ENCODE measurements at places on chromosomes 2 and 18. TPM values are rescaled to one million over a fixed set of nuclear protein-coding genes. Genes with fewer than 3 reads are reported as not detected.

- no peak for DNase-seq
- no peaks in the 10 kb centered on the region for H3K36me3 ChIP-seq
- no peaks in the 10 kb centered on the region for H3K4me1 ChIP-seq
- no peaks in the 10 kb centered on the region for H3K27me3 ChIP-seq
- H3K27ac ChIP-seq: no peak overlapping the region
These were observed 43.2 kb upstream of the SOS1 start for GRCh38 chr2:39164089-39164488.

DNA sequence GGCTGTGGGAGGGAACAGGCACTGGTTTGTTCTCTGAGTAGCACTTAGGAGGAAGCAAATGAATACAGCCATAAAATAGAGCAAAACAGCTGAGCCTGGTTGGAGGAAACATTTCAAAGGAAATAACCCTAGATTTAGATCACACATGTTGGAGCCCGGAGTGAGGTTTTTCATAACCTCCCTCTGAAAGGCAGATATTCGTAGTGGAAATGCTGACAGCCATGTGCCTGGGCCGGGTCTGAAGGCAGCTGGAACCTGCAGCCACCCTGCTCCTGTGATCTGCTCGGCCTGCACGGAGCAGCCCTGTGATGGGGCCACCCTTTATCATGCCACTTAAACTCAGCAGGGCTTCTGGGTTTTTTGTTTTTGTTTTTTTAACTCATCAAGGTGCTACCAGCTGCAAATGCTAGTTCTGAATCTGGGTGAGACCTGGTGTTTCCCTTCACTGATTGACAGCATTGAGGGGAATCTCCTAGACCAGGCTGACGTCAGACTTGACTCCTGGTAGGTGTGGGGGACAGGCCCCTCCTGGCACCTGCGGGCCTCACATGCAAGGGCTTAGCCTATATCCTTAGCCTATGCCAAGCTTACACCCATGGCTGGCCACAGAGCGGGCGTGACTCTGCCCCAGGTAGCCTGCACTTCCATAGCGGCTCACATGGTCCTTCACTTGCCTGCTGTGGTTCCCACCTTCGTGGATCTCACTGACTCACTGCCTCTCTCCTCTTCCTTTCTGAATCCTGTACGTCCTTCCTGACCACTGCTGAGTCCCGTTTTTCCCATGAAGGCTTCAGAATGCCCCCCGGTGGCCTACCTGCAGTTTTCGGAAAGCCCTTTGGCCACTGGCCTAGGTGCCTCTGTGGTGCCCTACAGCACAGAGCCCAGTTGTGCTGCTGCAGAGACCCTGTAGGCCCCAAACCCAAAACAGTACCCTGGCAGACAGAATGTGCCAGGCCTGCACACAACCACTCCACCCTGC is 217.3 kb downstream of the SEPTIN10 start:
- H3K27me3 ChIP-seq: no peaks in the 10 kb centered on the region
- no peak overlapping the region for H3K27ac ChIP-seq
- DNase-seq: peak; percentile 73
- no peaks in the 10 kb centered on the region for H3K4me1 ChIP-seq

DNA sequence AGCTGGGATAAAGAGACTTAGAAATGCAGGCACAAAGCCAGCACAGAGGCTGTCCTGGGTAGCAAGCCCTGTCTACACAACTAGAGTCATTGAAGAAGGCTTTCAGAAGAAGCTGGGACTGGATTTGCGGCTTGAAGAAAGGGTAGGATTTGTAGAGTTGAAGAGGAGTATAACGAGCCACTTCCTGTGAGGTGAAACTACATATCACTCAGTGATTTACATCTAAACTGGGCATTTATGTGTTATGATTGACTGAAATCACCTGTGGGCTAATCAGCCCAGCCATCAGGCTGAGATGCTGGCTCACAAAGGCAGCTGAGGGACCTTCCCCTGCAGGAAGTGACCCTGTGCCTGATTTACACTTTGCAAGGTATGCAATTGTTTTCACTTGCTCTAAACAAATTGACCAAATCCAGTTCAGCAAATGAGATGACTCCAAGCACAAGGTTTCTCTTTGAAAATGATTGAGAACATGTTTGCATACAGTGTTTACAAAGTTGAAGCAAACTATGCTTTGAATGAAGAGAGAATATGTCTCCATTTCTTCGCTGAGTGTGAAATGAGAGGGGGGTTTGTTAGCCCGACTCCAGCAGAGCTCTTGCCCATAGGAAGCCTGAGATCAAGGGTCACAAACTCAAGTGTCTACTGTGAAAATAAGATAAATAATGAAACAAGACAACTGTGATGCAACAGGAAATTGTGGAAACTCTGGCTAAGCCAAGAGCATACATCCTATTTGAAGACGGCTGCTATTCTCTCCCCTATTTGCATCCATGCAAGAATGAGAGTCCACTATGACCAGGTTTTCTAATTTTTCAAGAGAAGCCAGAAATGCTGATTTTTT is 69.3 kb upstream of the HK2 start:
- no peak overlapping the region for H3K4me3 ChIP-seq
- no peaks in the 10 kb centered on the region for H3K36me3 ChIP-seq
- H3K27ac ChIP-seq: peak overlapping the region; percentile 68
- no peaks in the 10 kb centered on the region for H3K4me1 ChIP-seq
- no peak for DNase-seq

DNA sequence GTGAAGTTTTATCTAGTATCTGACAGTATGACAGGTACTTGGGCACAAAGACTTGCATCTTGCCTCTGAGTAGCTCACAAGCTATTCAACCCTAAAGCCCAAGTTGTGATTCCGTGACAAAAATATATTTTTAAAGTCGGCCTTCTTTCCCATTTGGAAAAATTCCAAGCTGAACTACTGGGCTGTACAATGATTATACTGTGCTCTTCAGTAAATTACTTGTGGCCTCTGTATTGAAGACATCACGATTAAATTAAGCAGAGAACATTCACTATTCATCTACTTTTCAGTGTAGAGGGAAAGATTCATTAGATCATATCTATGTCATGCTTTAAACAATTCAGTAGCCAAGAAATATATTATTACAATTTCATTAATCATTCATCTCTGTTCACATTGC is 282.2 kb downstream of the CDH2 start:
- peaks cover 13% of the 10 kb centered on the region for H3K4me1 ChIP-seq
- no peak overlapping the region for H3K4me3 ChIP-seq
- no peak for DNase-seq
- no peaks in the 10 kb centered on the region for H3K36me3 ChIP-seq
- H3K27me3 ChIP-seq: peaks cover 48% of the 10 kb centered on the region

- H3K4me1 ChIP-seq: peaks cover 2% of the 10 kb centered on the region
- H3K4me3 ChIP-seq: no peak overlapping the region
- no peak overlapping the region for H3K27ac ChIP-seq
- no peaks in the 10 kb centered on the region for H3K36me3 ChIP-seq
- no peak for DNase-seq
These were observed 164.3 kb upstream of the CAVIN2 start for GRCh38 chr2:192011196-192011595.

- no peaks in the 10 kb centered on the region for H3K4me1 ChIP-seq
- peaks cover 27% of the 10 kb centered on the region for H3K36me3 ChIP-seq
These were observed 40.8 kb upstream of the SCLY start for GRCh38 chr2:238019962-238020361.

GRCh38 chr2:26395394-26395793 is 6.3 kb upstream of the DRC1 start:
- no peaks in the 10 kb centered on the region for H3K4me1 ChIP-seq
- H3K36me3 ChIP-seq: peaks cover 53% of the 10 kb centered on the region
- no peak overlapping the region for H3K4me3 ChIP-seq
- no peaks in the 10 kb centered on the region for H3K27me3 ChIP-seq
- no peak overlapping the region for H3K27ac ChIP-seq
- DNase-seq: no peak

DNA sequence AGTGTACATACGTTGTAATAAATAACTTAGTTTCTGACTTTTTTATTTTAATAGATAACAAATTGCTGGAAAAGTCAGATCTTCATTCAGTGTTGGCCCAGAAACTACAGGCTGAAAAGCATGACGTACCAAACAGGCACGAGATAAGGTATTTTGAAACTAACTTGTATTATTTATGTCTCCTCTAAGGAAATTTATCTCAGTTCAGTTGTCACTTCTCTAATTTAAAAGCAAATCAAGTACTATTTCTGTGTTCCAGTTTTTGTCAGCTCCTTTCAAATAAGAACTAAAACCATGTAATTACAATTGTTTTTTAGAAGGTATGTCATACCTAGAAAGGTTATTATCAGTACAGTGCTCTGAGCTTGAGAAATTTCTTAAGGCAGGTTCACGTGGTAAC is 4.6 kb downstream of the ATG16L1 start:
- H3K27me3 ChIP-seq: no peaks in the 10 kb centered on the region
- H3K36me3 ChIP-seq: peaks cover 45% of the 10 kb centered on the region
- no peak overlapping the region for H3K4me3 ChIP-seq

- no peak for DNase-seq
- no peak overlapping the region for H3K27ac ChIP-seq
- no peaks in the 10 kb centered on the region for H3K4me1 ChIP-seq
- peaks cover 3% of the 10 kb centered on the region for H3K36me3 ChIP-seq
- no peaks in the 10 kb centered on the region for H3K27me3 ChIP-seq
- no peak overlapping the region for H3K4me3 ChIP-seq
These were observed 14.8 kb downstream of the PPIG start for GRCh38 chr2:169598982-169599381.

GRCh38 chr2:118295592-118296390 is 207.5 kb downstream of the INSIG2 start:
- no peak overlapping the region for H3K27ac ChIP-seq
- no peak for DNase-seq
- H3K4me3 ChIP-seq: no peak overlapping the region
- no peaks in the 10 kb centered on the region for H3K4me1 ChIP-seq

DNA sequence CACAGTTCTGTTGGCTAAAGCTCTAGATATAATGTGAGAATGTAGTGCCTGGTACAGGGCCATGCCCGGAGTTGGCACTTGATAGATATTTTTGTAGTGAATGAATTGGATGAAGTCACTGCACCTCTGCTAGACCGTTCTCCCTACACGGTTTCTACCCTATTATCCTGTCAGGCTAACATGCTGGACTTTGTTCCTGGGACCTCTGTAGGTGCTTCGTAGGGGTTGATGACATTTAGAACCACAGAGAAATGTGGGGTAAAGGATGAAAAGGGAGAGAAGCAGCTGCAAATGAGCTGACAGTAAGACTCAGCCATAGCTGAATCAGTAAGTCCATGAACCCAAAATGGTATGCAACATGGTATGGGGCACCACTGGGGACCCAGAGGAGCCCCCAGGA is 4.1 kb upstream of the FBLN7 start:
- H3K27ac ChIP-seq: no peak overlapping the region
- H3K4me3 ChIP-seq: no peak overlapping the region
- H3K4me1 ChIP-seq: peaks cover 3% of the 10 kb centered on the region
- DNase-seq: no peak
- H3K27me3 ChIP-seq: peaks cover 34% of the 10 kb centered on the region

GRCh38 chr18:78740876-78741275 is 238.7 kb upstream of the SALL3 start:
- H3K27ac ChIP-seq: no peak overlapping the region
- H3K4me1 ChIP-seq: no peaks in the 10 kb centered on the region
- no peak overlapping the region for H3K4me3 ChIP-seq
- peak; percentile 24 for DNase-seq
- H3K36me3 ChIP-seq: no peaks in the 10 kb centered on the region

DNA sequence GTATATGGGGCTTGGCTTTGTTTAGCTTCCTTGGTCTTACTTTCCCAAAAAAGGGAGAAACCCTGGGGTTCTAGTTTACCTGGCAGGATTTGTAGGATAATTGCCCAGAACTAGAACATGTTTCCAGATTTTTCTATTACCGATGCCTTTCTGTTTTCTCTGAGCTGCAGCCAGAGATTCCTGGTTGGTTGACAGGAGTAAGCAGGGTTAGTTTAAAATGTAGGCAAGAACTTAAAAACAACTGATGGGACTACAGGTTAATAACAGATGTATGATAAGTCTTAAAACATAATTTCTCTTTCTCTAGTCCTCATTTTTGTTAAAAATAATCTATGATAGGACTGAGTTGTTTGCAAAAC is 38.9 kb upstream of the GMCL1 start:
- no peaks in the 10 kb centered on the region for H3K27me3 ChIP-seq
- peaks cover 38% of the 10 kb centered on the region for H3K36me3 ChIP-seq
- H3K4me3 ChIP-seq: no peak overlapping the region
- peaks cover 13% of the 10 kb centered on the region for H3K4me1 ChIP-seq
- no peak for DNase-seq

DNA sequence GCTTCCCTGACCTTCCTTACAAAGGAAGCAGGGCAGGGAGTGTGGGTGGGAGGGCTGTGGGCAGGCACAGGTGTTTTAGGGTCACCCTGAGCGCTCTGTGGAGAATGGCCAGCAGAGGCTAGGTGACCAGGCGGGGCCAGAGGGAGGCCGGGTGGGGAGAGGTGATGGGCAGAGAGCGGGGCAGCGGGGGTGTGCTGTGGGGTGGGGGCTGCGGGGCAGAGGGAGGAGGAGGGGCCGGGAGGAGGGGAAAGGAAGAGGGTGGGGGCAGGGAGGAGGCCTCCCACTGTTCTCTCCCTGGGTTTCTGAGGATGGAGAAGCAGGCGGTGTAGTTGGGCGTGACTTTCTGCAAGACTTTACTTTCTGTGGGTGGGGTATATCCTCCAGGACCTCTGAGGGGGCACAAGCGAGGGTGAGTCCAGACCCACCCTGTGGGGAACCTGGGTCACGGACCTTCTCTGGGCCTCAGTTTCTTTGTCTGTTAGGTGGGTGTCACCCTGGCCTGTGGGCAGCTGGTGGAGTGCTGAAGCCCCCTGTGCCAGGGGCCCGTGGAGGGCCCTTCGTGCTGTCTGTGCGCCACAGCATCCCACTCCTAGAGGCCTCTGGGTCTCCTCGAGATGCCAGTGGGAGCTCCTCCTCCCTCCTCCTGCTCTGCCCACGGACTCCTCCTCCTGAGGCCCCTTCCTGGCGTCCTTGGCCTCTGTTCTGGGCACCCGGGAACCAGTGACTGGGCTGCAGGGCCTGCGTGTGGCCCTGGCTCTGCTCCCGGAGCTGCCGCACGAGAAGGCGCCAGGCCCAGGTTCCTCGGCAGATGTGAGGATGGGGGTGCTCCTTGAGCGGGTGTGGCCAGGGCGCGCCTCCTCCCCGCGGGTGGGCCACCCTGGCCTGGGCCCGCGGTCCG is 6.3 kb upstream of the NEU4 start:
- H3K4me1 ChIP-seq: peaks cover 10% of the 10 kb centered on the region
- H3K27me3 ChIP-seq: peaks cover 23% of the 10 kb centered on the region
- H3K4me3 ChIP-seq: no peak overlapping the region
- DNase-seq: no peak
- no peak overlapping the region for H3K27ac ChIP-seq

GRCh38 chr2:198141726-198142125 is 337.3 kb downstream of the PLCL1 start:
- H3K27me3 ChIP-seq: no peaks in the 10 kb centered on the region
- peaks cover 8% of the 10 kb centered on the region for H3K4me1 ChIP-seq
- H3K4me3 ChIP-seq: no peak overlapping the region

Gene ATP6V1B1
- not detected for total RNA-seq

Gene SCYGR7
- not detected for total RNA-seq

All from endodermal cell (in vitro differentiated cells).